CD4-positive, alpha-beta T cell treated with Interleukin-10 for 1 hour (primary cell): ENCODE measurements at places on chromosomes 1 and 21.

GRCh38 chr1:164823486-164824279 is 264.7 kb downstream of the PBX1 start:
- no peak for DNase-seq

DNA sequence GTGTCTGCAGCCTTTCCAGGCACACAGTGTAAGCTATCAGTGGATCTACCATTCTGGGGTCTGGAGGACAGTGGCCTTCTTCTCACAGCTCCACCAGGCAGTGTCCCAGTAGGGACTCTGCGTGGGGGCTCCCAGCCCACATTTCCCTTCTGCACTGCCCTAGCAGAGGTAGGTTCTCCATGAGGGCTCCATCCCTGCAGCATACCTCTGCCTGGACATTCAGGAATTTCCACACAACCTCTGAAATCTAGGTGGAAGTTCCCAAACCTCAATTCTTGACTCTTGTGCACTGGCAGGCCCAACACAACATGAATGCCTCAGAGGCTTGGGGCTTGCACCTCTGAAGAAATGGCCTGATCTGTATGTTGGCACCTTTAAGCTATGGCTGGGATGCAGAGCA is 6.8 kb downstream of the CRYZ start:
- no peak for DNase-seq

GRCh38 chr21:42319851-42320572 is 4.8 kb upstream of the TFF3 start:
- DNase-seq: no peak

- no peak for DNase-seq
Observed at GRCh38 chr21:32463889-32464300, 51.4 kb downstream of the EVA1C start.

DNA sequence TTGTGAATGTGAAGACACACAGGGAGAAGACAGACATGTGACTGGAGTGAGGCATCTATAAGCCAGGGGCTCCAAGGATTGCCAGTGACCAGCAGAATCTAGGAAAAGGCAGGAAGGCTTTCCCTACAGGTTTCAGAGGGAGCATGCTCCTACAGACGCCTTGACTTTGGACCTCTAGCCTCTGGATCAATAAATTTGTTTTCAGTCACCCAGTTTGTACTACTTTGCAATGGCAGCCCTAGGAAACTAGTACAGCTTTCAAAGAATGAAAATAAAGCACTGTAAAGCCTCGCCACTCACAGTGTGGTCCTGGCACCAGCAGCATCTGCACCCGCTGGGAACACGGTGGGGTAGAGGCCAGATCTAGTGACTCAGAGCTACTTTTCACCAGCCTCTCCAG is 510.0 kb downstream of the LTN1 start:
- DNase-seq: no peak

- no peak for DNase-seq
Observed at GRCh38 chr1:109225308-109225707, 11.6 kb downstream of the SARS1 start.

DNA sequence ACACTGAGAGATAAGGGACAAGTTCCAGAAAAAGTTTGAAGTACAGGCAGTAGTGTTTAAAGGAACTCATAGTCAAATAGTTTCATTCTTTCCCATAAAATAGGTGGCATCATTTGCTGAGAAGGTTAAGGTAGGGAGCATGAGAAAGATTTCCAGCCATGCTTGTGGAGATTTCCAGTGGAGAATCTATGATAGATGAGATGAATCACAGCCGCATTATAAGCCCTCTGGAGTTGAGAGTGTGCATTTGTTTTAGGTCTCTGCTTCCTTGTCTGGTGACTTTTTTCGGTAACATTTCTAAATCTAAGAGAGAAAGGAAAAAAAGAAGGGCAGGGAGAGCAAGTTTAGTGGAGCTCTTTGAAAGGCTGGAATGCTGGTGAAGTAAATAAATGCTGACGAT is 108.7 kb downstream of the DISP1 start:
- no peak for DNase-seq

- no peak for DNase-seq
Observed at GRCh38 chr1:213605732-213606131, 382.0 kb upstream of the PROX1 start.

- DNase-seq: no peak
Observed at GRCh38 chr1:9755441-9755995, 68.2 kb downstream of the CLSTN1 start.
